Calu3 (cell line): ENCODE measurements at places on chromosomes 11 and 22. TPM values are rescaled to one million over a fixed set of nuclear protein-coding genes. Genes with fewer than 3 reads are reported as not detected.

RIBC2 gene
- total RNA-seq, result 4.5 and 5.6 TPM in 2 replicates

DNA sequence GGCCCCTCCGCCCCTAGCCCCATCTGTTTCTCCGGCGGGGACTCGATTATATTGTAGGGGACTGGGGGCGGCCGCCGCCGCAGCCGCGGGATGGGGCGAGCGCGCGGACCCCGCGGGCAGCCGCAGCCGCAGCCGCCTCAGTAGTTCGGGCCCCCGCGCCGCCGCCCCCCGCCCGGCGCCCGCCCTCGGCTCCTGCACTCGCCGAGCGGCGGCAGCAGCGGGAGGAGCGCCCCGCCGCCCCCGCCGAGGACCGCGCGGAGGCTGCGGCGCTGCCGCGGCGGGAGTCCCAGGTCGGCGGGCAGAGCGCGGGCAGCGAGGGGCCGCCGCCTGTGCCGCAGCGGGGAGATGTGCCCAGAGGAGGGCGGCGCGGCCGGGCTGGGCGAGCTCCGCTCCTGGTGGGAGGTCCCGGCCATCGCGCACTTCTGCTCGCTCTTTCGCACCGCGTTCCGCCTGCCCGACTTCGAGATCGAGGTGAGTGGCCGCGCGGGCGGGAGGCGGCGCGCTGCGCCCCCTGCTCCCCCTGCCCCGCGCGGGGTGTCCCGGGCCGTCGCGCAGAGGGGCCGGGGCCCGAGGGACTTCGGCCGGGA is at the start of gene CECR2:
Gene CECR2, plus strand, starts transcription at position 22 of the 587 bp plus-strand sequence. Its CDS starts 324 bp downstream, at position 346.
- DNase-seq, result no peak

DNA sequence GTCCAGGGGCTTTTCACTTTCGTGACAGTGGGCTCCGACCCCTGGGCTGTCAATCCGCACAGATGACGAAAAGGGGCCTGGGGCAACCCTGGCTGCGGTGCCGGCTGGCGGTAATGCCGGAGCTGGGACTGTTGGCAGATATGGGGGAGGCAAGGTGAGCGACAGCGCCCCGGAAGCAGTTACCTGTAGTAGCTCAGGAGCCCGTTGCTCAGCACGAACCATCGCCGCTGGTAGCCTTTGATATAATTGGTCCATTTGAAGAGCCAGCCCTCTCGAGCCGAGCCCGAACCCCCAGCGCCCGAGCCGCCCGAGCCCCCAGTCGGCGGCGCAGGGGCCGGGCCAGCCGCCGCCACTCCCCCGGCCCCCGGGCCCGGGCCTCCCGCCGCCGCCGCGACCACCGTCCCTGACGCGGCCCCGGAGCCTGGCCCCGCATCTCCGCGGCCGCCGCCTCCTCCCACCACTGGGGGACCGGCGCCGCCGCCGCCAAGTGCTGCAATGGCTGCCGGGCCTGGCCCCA is 396 bp downstream of the OSBP start:
- DNase-seq, result peak; percentile 63

H19 gene
- 0.38 and 1.9 TPM in 2 replicates for total RNA-seq

DNA sequence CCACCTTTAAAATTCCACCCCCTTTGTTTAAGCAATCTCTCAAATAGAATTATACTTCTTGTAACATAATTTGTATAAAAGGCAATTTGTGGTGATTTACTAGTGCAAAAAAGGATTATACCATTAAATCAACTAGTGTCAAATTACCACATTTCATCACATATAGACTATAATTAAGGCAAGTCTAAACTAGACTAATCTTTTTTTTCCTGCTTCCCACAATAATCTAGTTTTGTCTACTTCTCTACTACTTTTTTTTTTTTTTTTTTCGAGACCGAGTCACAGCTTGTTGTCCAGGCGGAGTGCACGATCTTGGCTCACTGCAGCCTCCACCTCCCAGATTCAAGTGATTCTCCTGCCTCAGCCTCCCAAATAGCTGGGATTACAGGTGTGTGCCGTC is 36.1 kb upstream of the FZD4 start:
- no peak for DNase-seq
